ENCODE measurements at places on chromosomes 1 and 21.

GRCh38 chr1:60969971-60970509 is 112.3 kb upstream of the NFIA start:
- no peak for DNase-seq

DNA sequence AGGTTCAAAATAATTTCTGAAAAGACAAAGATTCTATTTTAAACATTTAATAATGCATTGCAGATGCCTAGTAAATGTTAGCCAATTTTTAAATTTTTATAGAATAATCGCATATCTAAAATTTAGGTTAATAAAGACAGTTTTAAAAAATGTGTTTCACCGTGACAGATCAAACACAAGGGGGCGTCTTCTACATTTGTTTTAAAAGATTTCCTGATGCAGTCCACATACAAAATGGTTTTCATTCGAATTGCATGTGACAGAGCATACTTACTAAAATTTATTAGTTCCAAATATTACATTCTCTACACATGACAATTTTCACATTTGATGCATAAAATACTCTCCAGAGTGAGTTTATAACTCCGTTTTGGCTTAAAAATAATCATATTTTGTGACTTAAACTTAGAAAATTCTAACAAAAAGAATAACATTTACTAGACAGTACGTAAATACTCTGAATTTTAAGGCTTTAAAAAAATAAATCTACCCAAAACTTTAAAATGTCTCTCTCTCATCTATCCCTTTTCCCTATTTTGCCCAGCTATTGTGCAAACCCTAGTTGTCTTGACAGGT is 75.5 kb downstream of the ADAMTS1 start:
- DNase-seq, result peak; percentile 13

GRCh38 chr1:59556802-59557548 is 257.8 kb upstream of the HOOK1 start:
- DNase-seq, result no peak

DNA sequence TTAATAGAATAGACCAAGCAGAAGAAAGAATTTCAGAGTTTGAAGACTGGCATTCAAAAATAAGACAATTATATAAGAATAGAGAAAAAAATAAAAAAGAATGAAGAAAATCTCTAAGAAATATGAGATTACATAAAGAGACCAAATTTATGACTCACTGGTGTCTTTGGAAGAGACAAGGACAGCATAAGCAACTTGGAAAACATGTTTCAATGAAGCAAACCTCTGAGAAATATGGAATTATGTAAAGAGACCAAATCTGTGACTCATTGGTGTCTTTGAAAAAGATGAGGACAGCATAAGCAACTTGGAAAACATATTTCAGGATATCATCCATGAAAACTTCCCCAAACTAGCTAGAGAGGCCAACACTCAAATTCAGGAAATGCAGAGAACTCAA is 60.4 kb upstream of the LYPLAL1 start:
- no peak for DNase-seq

DNA sequence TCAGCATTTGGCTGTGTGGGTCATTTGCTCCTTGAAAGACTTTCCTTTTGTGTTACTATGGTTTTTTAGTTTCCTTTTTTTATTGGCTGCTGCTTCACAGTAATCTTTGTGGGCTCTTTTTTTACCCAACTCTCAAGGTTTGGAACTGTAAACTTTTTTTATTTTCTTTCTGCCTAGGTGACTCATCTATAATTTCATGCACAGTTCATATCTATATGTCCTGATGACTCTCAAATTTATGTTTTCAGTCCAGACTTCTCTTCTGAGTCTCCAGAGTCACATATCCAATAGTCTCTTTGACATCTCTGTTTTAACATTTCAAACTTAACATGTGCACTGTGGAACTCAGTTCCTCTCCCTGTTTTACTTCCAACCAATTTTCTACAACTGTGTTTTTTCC is 83.4 kb downstream of the ATF6 start:
- peak; percentile 13 for DNase-seq

- DNase-seq, result no peak
These were observed 23.7 kb downstream of the GPR137B start for GRCh38 chr1:236166041-236166440.

- no peak for DNase-seq
These were observed 65.2 kb upstream of the LRRC8D start for GRCh38 chr1:89755591-89755990.

DNA sequence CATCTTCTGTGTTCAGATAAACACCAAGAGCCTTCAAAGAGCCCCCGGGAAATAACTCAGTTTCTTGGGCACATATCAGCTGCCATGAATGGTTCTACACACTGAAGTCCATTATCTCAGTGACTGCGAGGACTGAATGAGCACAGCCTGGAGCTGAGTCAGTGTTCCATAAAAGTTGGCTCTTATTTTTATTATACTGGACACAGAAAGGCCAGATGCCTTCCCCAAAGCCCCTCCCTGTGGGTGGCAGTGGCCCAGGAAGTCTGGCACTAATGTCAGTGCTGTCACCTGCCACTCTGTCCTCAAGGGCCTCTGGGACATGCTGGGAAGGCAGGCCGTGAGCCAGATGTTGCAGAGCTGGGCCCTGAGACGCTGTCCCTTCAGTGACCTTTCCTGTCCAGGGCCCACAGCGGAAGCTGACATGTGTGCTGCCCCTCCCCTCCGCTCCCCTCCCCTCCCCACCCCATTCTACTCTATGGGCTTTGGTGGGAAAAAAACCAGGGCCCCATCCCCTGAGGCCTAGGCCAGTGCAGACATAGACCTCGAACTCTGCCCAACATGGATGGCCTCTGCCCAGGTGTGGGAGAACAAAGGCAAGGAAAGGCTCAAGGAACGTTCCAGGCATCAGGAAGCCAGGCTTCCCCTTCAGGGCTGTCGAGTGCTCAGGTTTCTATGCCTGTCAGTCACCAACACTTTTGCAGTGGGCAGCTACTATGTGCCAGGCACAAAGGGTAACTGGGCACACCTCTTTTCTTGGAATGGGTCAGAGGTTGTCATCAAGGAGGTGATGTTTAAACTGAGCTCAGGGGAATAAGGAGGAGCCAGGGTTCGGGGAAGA is 22.4 kb upstream of the NPPB start:
- DNase-seq, result no peak

DNA sequence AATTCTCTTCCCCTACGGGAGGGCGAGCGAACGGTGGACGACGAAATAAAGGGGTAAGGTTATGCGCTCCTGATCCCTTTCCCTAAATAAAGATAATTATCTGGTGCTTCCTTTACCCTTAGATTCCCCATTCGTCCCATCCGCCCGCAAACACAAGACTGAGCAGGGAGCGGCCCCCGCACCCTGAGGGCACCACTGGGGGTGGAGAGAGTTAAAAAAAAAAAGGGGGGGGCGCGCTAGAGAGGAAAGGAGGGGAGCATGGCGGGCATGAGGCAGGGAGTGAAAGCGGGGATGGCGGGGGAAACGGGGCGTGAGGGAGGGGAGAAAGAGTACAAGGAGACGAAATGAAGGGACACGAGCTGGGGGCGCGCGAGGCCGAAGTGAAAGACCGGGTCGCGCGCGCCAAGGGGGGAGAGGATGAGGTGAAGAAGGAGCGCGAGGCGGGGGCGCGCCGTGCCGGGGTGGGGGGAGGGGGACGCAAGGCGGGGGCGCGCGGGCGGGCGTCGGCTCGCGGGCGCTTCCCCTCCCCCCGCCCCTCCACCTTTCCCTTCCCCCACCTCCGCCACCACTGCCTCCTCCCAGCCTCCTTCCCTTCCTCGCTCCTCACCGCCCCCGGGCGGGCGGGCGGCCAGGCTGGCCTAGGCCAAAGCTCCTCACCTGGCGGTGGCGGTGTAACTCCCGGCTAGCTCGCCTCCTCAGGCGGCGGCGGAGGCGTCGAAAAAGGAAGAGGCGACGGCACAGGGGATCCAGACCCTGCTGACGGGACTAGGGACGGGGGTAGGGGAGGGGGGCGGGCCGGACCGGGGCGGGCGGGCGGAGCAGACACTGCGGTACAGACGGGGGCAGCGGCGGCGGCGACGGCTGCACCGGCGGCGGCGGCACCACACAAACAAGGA is 448 bp downstream of the GATAD2B start:
- DNase-seq, result peak; percentile 84

- DNase-seq, result no peak
These were observed 209.6 kb downstream of the BACH1 start for GRCh38 chr21:29508301-29508700.

GRCh38 chr1:217482356-217483102 is 148.4 kb downstream of the GPATCH2 start:
- peak; percentile 89 for DNase-seq

GRCh38 chr1:8025061-8025670 is 943 bp downstream of the ERRFI1 start:
- DNase-seq, result no peak

- no peak for DNase-seq
These were observed 101.4 kb downstream of the PIK3R3 start for GRCh38 chr1:46030876-46031660.

DNA sequence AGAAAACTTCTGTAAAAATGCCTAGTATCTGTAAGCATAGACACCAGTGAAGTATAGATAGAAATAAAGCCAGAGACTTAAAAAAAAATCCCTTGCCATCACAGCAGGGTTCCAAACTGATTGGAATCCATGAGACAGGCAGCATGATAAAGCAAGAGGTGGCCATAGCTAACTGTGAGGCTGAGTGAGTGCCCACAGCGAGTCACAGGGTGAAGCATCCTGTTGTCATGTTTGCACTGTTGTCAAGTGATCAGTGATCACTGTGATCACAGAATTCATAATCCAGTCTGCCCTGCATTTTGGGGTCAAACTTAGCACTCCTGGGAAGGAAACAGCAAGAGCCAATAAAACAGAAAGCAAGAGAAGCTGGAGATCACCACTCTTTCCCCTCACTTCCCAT is 33.3 kb downstream of the LRRC8B start:
- DNase-seq, result peak; percentile 36

DNA sequence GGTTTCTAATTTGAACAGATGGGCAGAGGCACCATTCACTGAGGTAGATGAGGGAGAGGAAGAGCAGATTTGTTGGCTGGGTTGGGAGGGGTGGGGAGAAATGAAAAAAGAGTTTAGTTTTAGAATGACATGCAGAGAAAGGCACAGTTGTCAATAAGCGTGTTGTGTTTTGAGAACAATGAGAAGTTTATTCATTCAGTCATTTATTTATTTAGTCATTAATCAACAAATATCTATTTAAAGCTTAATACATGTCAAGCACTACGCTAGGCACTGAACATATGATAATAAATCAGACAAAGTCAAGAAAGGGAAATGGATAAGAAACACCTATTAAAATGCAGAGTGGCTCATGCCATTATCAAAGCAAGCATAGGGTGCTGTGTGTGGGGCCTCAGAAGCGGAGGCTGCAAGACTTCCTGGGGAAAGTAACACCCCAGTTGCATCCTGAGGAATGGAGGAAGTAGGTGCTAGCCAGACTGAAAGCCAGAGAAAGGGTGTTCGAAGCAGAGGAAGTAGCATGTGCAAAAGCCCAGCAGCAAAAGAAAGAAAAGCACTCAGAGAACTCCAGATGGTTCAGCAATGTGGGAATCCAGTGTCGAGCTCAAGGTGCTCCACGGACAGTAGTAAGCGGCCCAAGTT is 114.1 kb downstream of the RNF220 start:
- no peak for DNase-seq

DNA sequence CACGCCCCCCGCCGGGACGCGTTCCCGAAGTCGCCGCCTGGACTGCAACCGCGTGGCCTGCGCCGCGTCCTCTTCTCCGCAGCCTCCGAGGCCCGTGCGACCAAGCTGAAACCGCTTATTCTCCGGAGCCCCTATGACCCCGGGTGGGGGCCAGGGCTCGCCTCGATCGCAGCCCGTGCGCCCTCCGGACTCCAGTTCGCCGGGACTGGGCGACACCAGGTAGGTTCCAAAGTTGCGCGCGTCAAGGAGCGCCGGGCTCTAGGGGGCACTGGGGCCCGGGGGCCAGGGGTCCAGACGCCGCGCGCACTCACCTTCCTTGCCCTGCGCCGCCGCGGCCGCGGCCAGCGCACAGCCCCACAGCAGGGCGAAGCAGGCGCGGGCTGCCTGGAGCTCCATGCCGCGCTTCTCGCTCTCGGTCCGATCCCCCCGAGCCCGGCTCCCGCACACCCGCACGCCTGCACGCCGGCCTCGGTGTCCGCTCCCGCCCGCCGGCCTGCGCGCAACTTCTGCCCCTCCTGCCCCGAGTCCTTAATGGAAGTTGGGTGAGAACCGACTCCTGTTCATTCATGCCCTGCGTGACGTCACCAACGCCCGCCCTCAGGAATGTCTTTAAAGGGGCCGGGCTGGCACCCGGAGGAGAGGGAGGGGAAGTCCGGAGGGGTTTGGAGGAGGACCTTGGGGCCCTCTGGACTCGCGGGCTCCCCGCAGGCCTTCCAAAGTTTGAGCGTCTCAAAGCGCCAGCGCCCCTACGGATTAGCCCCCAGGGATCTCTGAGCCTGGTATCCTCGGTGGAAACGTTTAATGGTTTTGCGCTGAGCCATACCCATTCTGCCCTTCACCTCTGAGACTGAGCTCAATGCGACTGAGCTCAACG is at the start of gene EPHA2:
Gene EPHA2, minus strand, starts transcription at position 533 of the 874 bp plus-strand sequence. Its CDS starts 137 bp downstream, at position 396.
- no peak for DNase-seq

DNA sequence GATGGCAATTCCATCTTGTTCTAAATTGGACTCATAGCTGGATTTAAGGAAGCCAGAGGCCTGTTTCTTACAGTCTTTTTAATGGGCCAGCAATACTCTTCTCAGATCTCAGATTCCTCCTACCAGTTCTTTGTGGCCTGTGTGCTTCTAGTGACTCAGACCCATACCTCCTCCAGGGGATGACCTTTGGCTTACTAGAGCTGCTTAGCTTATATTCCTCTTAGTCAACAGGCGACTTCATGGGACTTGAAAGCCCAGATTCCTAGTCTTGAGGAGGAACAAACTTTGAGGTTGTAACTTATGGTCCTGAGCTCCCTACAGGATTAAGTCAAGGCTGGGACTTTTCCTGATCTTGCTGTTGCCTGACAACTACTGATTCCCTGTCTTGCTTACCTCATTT is 12.4 kb upstream of the PAPPA2 start:
- DNase-seq, result no peak

DNA sequence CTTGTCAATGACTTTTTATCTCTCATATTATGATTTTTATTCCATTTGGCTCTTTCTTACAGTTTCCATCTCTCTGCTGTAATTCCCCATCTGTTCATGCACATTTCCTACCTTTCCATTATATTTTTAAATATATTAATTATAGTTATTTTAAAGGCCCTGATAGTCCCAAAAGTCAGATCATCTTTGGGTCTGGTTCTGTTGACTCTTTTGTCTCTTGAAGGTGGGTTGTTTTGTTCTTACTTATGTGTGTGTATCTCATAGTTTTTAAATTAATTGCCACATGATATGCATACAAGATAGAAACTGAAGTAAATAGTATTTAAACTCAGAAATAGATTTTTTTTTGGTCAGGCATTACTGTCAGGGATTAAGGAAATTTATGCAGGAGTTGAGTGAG is 178.0 kb upstream of the AJAP1 start:
- DNase-seq, result no peak

DNA sequence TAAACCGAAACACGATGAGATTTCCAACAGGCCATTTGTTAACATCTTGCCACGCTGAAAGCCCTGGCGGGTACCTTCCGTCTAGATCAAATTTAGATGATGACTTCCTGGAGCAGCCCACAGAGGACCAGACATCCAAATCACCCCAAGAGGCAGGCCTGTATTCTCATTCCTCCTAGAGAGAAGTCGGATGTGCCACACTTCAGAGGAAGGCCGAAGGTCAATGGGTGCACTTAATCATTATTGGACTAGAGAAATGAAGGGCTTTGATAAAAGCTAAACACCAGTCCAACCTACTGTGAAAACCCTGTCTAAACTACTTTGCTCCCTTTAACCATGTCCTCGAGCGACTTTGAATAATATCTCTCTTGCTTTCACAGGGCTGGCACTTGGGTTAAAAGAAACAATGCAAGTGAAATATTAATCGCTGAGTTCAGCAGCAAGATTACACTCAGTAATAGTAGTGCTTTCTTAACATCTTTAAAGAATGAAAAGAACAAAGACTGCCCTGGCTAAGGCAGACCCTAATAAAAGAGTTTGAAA is 76.5 kb downstream of the BCAR3 start:
- no peak for DNase-seq

GRCh38 chr1:40782371-40782956 is 1.1 kb upstream of the KCNQ4 start:
- no peak for DNase-seq
